ENCODE measurements at places on chromosomes 3 and 15.

DNA sequence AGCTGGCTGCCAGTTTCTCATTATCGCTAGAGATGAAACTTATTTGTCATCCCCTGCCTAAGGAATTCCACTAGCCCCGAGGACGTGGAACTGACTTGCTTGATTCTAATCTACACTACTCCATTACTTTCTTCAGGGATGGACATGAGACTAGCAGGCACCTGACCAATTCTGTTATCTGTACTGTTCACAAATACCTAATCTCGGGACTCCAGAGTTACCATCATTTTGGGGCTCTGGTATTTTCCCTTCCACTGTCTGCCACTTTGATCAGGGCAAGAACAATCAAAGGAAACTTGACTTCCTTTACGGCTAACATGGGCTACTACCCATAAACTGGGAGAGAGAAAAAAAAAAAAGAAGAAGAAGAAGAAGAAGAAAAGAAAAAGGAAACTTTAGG is 27.8 kb downstream of the BMF start:
- DNase-seq = no peak

GRCh38 chr3:146156095-146156494 is 4.9 kb downstream of the PLOD2 start:
- DNase-seq = peak; percentile 3

DNA sequence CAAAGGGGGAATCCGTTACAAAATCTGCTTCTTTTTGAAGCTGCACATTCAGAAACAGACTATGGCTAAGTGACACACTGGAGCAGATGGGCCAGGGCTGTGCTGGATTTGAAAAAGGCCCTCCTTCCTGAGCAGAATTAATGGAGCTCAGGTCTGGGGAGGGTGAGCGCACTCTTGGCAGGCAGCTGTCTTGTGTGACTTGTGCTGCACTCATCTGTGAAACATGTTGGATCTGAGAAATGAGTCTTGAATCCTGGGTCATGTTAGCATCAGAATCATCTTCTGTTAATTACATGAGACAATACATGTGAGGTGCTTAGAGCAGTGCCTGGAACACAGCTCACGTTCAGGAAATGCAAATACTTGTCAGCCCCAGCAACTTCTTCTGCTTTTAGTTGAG is 219.6 kb downstream of the THSD4 start:
- no peak for DNase-seq

GRCh38 chr15:46386356-46386755 is 751.5 kb downstream of the SQOR start:
- DNase-seq = no peak

DNA sequence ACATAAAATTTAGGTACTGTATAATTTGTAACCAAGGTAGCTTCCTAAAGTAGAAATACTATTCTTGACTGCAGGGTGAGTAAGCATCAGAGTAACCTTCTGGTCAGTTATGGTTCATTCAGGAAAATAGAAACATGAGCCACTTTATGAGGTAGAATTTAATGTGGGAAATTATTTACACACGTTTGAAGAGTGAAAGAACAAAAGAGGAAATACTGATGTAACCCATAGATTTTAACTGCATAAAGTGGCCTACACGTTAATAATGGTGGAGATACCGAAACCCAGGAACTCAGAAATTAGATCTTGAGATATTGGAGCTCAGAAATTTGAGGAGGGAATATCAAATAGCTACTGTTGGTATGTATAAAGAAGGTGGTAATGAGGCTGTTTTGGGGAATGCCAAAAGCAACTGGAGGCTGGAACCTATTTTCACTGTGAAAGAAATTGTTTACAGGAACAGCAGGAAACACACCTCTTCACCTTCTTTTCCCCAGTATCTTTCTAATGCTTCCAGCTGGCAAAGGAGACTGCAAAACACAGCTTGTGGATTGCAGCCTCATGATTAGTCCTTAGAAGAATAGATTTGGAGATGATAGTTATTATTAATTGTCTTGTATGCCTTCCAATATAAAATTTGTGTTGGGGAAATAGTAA is 216.1 kb downstream of the DOCK3 start:
- DNase-seq = no peak

DNA sequence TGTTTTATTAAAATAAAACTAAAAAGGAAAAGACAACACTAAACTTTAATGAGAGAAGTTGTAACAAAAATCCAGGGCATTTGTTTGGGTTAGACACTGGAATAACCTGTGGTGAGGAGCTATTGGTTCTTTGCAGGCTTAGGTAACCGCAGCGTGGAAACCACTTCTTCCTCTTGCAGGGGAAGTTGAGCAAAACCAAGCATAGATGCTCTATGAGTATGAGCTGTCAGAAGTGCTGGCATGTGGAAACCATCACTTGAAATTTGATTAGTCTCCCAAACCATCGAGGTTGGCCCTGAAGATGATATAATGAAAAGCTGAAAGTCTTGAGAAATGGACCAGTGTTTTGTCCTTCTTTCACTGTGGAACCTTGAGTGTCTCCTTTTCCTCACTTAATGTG is 127.1 kb upstream of the RBMS3 start:
- no peak for DNase-seq
